A549 treated with GW870086 at 1 μM for 4 hours (cell line): ENCODE measurements at places on chromosomes 4 and X. TPM values are rescaled to one million over a fixed set of nuclear protein-coding genes. Genes with fewer than 3 reads are reported as not detected.

The CCDC149 gene
- total RNA-seq, result 1.3 to 2.2 TPM (median 1.7 TPM) in 5 replicates

The F8A2 gene
- total RNA-seq, result not detected in 5 replicates

The MGAT4D gene
- total RNA-seq, result not detected in 5 replicates

The ABHD18 gene
- total RNA-seq, result 3.1 to 4.0 TPM (median 3.3 TPM) in 5 replicates

The CENPVL3 gene
- total RNA-seq, result 0.08 to 0.37 TPM (median 0.18 TPM) in 4 of 5 replicates, not detected in the other

The NEIL3 gene
- 8.7 to 11.2 TPM (median 9.6 TPM) in 5 replicates for total RNA-seq

The TEX13C gene
- total RNA-seq, result 0.03 TPM in 1 of 5 replicates, not detected in the others

The EDNRA gene
- total RNA-seq, result 0.24 to 0.58 TPM (median 0.30 TPM) in 5 replicates

The XG gene
- total RNA-seq, result 0.13 TPM in 1 of 5 replicates, not detected in the others

The TRPC5OS gene
- not detected in 5 replicates for total RNA-seq
